Ovary (tissue), 10 donors: ENCODE measurements at places on chromosomes 3 and 15. TPM values are rescaled to one million over a fixed set of nuclear protein-coding genes. Genes with fewer than 3 reads are reported as not detected.

DNA sequence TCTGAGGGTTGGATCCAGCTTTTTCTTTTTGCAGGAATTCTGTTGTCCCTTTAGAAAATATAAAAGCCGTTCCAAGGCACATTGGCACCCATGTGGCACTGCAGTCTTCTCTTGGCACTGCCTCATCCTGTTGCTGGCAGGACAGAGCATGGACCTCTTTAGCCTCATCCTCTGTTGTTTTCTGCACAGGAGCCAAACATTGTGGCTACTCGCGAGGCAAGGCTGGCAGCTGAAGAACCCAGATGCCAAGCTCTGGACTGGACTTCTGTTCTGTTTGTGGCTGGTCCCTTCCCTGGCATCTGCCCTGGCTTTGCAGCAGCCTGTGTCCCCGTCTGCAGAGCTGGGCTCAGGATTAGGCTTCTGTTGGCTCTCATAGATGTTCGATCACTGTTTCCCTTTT, 224.7 kb upstream of the TBC1D5 start:
- no peaks in the 10 kb centered on the region for H3K27me3 ChIP-seq
- no peak overlapping the region for H3K27ac ChIP-seq
- no peak for DNase-seq
- no peak overlapping the region for H3K4me3 ChIP-seq
- H3K36me3 ChIP-seq, result no peaks in the 10 kb centered on the region

- no peaks in the 10 kb centered on the region for H3K27me3 ChIP-seq
- no peak for DNase-seq
- H3K27ac ChIP-seq, result no peak overlapping the region
- H3K4me3 ChIP-seq, result no peak overlapping the region
- H3K4me1 ChIP-seq, result no peaks in the 10 kb centered on the region
- no peaks in the 10 kb centered on the region for H3K36me3 ChIP-seq
These were observed 117.0 kb upstream of the SAMMSON start for GRCh38 chr3:69882560-69882959.

GRCh38 chr3:52893723-52894122, 3.6 kb downstream of the STIMATE start:
- H3K4me1 ChIP-seq, result peaks cover 19% of the 10 kb centered on the region
- no peak for DNase-seq
- no peak overlapping the region for H3K4me3 ChIP-seq
- peak overlapping the region; percentile 16 for H3K27ac ChIP-seq
- no peaks in the 10 kb centered on the region for H3K27me3 ChIP-seq
- H3K36me3 ChIP-seq, result no peaks in the 10 kb centered on the region

DNA sequence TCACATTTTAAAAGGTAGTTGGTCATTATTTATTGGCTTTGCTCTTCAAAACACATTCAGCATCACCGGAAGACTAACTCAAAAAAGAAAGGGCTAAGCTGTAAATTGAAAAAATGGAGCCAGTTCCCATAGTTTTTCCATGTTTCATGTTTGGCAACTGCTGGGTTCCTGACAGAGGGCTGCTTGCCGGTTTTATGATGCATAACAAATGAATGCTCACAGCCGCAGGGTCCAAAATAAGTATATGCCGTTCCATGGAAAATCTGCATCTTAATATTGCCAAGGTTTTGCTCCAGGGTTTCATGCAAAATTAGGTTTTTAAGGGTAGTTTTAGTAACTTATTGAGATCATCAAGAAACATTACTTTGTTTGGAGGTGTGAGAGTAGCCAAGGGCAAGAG, 15.8 kb downstream of the SLC12A1 start:
- no peaks in the 10 kb centered on the region for H3K27me3 ChIP-seq
- no peaks in the 10 kb centered on the region for H3K4me1 ChIP-seq
- no peak for DNase-seq

- H3K36me3 ChIP-seq, result no peaks in the 10 kb centered on the region
- no peak overlapping the region for H3K4me3 ChIP-seq
- H3K27ac ChIP-seq, result no peak overlapping the region
- DNase-seq, result no peak
- H3K27me3 ChIP-seq, result no peaks in the 10 kb centered on the region
- no peaks in the 10 kb centered on the region for H3K4me1 ChIP-seq
These were observed 50.9 kb upstream of the BHLHE40 start for GRCh38 chr3:4928277-4928789.

DNA sequence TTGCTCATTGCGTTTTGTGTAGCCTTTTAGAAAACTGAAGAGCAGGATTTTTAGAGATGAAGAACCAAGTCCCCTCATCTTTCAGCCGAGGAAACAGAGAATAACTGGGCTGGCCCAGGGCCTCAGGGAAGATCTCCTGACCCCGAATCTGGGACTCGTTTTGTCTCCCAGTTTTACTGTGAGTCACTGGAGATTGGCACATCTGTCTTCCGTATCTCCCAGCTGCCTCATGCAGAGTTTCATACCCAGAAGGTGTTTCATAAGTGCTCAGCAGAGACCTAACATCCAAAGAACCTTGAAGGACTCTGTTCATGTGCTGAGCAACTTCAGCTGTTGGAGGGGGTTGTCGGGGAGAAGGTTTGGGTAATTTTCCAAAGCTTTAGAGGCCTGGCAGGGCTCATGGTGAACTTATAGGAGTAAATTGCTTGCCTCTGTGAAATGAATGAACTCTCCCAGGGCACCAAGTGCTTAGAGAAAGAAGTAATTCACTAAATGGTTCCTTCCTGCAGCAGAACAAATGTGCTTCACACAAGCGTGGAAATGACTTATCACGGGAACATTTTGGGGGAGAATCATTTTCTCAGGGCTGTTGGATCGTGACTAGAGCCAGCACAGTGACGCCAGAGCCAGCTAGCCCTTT, 121.4 kb downstream of the FAM43A start:
- DNase-seq, result no peak
- H3K4me1 ChIP-seq, result no peaks in the 10 kb centered on the region
- no peak overlapping the region for H3K27ac ChIP-seq
- H3K27me3 ChIP-seq, result no peaks in the 10 kb centered on the region

DNA sequence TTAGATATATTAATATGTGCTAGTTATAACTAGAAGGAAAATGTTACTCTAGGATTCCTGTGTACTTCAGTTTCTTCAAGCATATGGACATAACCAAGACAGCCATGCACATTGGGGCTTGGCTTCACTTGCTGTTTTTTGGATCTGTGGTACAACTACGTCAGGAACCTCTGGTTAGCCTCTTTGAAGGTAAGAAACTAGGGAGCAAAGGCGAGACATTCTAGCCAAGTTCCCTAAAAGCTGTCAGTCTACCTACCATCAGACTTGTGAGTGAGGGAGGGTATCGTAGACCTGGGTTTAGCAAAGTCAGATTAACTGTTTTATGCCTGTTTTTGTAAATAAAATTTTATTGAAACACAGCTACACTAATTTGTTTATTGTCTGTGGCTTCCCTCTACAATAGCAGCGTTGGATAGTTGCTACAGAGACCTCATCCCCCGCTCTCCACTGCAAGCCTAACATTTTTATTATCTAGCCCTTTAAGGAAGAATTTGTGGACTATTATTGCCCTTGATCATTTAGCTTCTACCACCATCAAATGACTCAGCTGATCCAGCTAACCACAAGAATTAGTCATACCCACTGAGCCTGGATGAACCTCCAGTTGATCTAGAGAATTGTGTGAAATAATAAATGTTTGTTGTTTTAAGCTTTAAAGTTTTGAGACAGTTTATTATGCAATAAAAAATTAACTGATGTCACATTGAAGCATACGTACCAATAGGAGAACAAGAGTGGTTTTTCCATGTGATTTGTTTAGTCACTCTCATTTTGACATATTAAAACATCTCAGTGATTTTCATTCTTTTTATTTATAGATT, 58.1 kb downstream of the RSRC1 start:
- no peaks in the 10 kb centered on the region for H3K27me3 ChIP-seq
- no peaks in the 10 kb centered on the region for H3K4me1 ChIP-seq
- no peak overlapping the region for H3K27ac ChIP-seq
- DNase-seq, result no peak

- no peaks in the 10 kb centered on the region for H3K4me1 ChIP-seq
- no peak overlapping the region for H3K27ac ChIP-seq
- no peaks in the 10 kb centered on the region for H3K36me3 ChIP-seq
- no peaks in the 10 kb centered on the region for H3K27me3 ChIP-seq
- H3K4me3 ChIP-seq, result no peak overlapping the region
These were observed 794.4 kb upstream of the LMCD1 start for GRCh38 chr3:7707187-7707586.

GRCh38 chr15:68256675-68257450, 20.7 kb upstream of the FEM1B start:
- no peaks in the 10 kb centered on the region for H3K27me3 ChIP-seq
- peak overlapping the region; percentile 83 for H3K27ac ChIP-seq
- DNase-seq, result peak; percentile 91
- peaks cover 4% of the 10 kb centered on the region for H3K4me1 ChIP-seq
- no peaks in the 10 kb centered on the region for H3K36me3 ChIP-seq
- peak overlapping the region; percentile 60 for H3K4me3 ChIP-seq

DNA sequence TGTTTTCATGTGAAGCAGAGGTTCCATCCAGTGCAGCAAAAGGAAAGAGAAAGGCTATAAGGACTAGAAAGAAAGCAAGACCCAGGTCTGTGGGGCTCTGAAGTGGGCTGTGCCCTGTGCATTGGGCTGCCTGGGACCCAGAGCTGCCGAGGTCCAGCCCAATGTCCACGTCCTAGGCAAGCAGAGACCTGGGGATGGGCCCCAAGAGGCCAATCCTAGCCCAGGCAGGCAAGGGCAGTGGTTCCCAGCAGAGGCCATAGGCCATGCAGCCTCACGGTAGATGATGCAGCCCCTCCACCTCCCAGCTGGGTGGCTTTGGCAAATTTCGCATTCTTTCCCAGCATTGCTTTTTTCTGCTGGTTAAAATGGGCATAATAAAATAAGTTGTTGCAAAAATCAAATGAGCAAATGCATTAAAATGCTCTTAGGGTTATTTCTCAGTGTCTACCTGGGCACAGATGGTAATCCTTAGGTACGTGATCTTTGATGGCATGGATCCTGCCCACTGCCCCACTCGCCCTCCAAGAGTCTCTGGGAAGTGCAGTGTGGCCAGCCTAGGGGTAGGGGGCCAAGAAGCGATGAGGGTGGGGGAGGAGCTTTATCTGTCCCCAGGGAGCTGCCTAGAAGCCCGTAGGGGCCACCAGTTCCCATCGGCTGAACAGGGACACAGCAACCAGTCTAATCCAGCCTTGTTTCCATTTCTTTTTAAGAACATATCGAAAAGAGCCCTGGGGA, 22.3 kb upstream of the GP9 start:
- no peak overlapping the region for H3K4me3 ChIP-seq
- no peaks in the 10 kb centered on the region for H3K4me1 ChIP-seq
- H3K27ac ChIP-seq, result no peak overlapping the region
- no peaks in the 10 kb centered on the region for H3K27me3 ChIP-seq
- no peaks in the 10 kb centered on the region for H3K36me3 ChIP-seq
- peak; percentile 7 for DNase-seq

GRCh38 chr15:100760357-100760903, 119.2 kb upstream of the ALDH1A3 start:
- no peaks in the 10 kb centered on the region for H3K4me1 ChIP-seq
- H3K27ac ChIP-seq, result no peak overlapping the region
- H3K36me3 ChIP-seq, result no peaks in the 10 kb centered on the region
- no peak overlapping the region for H3K4me3 ChIP-seq

DNA sequence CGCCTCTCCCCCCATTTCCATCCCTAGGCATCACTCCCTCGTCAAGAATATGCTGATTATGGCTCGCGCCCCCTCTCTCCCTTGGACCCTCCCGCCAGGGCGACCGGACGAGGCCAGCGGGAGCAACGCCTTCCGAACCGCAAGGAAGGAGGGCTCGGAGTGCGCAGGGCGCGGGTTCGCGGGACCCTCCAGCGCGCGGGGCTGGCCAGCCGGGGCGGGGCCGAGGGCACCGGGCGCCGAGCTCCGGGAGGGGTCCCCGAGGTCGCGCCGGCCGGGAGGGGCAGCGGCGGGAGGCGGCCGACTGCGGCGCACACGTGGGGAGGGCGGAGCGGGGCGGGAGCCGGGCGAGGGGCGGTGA, 483 bp downstream of the EHD4 start:
- peak overlapping the region; percentile 67 for H3K27ac ChIP-seq
- H3K4me3 ChIP-seq, result peak overlapping the region; percentile 97
- no peaks in the 10 kb centered on the region for H3K4me1 ChIP-seq
- H3K27me3 ChIP-seq, result no peaks in the 10 kb centered on the region
- DNase-seq, result no peak
- no peaks in the 10 kb centered on the region for H3K36me3 ChIP-seq

DNA sequence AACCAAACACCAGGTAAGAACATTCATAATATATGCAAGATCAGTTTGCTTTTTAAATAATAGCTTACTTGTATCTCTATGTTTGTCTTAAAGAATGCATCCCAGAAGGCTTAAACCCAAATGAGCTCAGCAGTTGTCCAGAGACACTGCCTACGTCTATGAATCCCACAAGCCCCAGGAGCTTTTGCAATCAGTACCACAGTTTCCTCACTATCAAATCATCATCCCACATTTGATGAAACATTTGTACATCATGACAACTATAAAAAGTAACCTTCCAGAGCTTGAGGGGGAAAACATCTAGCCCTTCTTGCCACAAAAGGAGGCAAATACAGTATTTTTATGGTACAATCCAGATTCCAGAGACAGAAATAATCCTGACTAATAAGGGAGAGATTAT, 63.7 kb downstream of the ATP8B4 start:
- H3K27me3 ChIP-seq, result no peaks in the 10 kb centered on the region
- no peak overlapping the region for H3K4me3 ChIP-seq
- no peaks in the 10 kb centered on the region for H3K36me3 ChIP-seq
- no peak overlapping the region for H3K27ac ChIP-seq

DNA sequence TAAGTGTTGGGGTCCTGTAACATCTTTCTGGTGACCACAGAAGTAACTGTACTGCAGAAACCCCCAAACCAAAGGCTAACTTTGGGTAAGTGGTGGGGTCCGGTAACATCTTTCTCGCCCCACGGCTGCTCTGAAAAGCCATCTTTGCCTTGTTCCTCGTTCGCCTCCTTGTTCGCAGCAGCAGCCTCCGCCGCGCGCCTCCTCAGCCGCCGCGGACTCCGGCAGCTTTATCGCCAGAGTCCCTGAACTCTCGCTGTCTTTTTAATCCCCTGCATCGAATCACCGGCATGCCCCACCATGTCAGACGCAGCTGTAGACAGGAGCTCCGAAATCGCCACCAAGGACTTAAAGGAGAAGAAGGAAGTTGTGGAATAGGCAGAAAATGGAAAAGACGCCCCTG, 316.8 kb downstream of the TUSC7 start:
- H3K4me1 ChIP-seq, result no peaks in the 10 kb centered on the region
- no peaks in the 10 kb centered on the region for H3K27me3 ChIP-seq
- no peaks in the 10 kb centered on the region for H3K36me3 ChIP-seq
- no peak overlapping the region for H3K4me3 ChIP-seq
- no peak for DNase-seq

DNA sequence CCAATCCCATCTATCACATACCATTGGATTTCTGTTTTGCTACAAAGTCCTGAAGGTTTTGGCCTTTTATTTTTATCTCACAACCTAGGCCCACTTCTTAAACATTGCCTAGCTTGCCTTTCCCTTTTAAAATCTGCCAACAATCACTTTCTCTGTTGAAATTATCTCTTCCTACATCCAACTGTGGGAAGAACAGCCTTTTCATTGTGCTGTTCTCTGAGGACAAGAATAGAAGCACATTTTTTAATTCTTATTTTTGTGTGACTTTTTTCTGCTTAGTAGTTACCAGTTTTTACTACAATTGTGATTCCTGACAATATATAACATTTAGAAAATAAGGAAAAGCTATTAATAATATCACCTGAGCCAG, 159.2 kb downstream of the CNTN6 start:
- DNase-seq, result no peak
- no peak overlapping the region for H3K27ac ChIP-seq
- no peaks in the 10 kb centered on the region for H3K27me3 ChIP-seq
- H3K36me3 ChIP-seq, result no peaks in the 10 kb centered on the region
- no peak overlapping the region for H3K4me3 ChIP-seq

The CP gene
- 0.40 TPM for polyA plus RNA-seq

The C15orf62 gene
- polyA plus RNA-seq, result 0.33 TPM

The TRIM71 gene
- not detected for polyA plus RNA-seq

The DNAJC13 gene
- 10.3 TPM for polyA plus RNA-seq

The MGA gene
- polyA plus RNA-seq, result 7.1 TPM

The EOMES gene
- polyA plus RNA-seq, result 2.2 TPM

The CEMIP gene
- polyA plus RNA-seq, result 2.2 TPM

The LYZL4 gene
- polyA plus RNA-seq, result not detected

The ANKRD63 gene
- polyA plus RNA-seq, result not detected

The VPS18 gene
- 8.2 TPM for polyA plus RNA-seq

The ROBO1 gene
- polyA plus RNA-seq, result 49.5 TPM
